Muscle of arm (tissue), 14 donors: ENCODE measurements at places on chromosomes 1 and 21. TPM values are rescaled to one million over a fixed set of nuclear protein-coding genes. Genes with fewer than 3 reads are reported as not detected.

LRRC38 gene
- polyA plus RNA-seq: 21.5 TPM

OLIG2 gene
- polyA plus RNA-seq: not detected

- DNase-seq: no peak
Observed at GRCh38 chr1:22224091-22224490, 81.2 kb upstream of the WNT4 start.

TRIM45 gene
- 26.0 TPM for polyA plus RNA-seq

GRCh38 chr1:106554294-106554693, 502.2 kb upstream of the PRMT6 start:
- DNase-seq: no peak

GRCh38 chr1:221715321-221716169, 26.3 kb downstream of the DUSP10 start:
- no peak for DNase-seq

DNA sequence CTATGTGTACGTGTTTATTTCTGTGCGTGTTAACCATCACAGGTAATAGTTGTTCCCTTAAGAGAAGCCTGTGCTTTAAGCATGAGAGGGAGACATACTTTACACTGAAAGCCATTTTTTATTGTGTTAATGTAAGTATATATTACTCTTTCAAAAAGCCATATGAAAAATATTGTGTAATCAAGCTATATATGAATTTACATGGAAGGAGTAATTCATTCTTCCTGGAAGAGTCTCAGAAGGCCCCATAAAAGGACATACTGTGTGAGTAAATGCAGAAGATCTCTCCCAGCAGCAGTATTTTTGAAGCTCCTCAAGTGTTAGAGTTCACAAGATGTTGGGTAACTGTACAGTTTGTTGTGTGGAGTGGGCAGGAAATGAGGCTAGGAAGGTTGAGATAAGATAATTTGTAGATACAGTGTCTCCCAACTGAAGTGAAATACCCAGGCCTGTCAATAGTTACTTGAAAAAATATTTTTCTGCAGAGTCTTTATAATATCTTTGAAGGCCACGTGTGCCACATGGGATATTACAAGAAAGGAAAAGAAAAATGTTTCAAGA, 138.3 kb downstream of the PTGER3 start:
- no peak for DNase-seq

TAS1R2 gene
- not detected for polyA plus RNA-seq

- DNase-seq: no peak
Observed at GRCh38 chr1:46176211-46176865, at the start of gene P3R3URF. TSS of gene P3R3URF (minus strand) at chr1:46176488. CDS start at chr1:46176471, 17 bp downstream.

DNA sequence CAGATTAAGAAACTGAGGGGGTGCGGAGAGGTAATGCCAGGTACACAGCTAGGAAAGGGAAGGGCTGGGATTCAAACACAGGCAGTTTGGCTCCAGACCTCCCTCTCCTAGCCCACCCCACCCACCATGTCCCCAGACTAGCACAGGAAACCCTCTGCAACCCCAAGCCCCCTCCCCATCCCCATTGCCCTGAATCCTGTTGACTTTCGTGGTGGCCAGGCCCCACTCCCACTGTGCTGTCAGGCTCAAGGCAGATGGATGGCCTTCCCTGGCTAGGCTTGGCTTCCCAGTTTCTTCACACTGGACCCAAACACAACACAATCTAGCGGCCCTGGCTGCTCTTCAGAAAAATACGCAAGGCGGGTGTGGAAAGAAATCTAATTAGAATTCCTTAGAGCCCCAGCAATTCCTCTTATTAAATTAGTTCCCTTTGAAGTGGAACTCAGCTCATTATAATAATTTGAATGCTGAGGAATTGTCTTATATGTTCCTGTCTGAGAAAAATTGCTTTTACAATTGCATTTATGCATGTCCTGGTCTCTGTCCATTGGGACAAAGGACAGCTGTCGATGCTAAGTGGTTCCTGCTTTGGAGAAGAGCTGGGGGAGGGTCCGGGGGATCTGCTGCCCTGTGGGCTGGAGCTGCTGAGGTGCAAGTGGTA, 97.4 kb downstream of the SYF2 start:
- DNase-seq: no peak

DNA sequence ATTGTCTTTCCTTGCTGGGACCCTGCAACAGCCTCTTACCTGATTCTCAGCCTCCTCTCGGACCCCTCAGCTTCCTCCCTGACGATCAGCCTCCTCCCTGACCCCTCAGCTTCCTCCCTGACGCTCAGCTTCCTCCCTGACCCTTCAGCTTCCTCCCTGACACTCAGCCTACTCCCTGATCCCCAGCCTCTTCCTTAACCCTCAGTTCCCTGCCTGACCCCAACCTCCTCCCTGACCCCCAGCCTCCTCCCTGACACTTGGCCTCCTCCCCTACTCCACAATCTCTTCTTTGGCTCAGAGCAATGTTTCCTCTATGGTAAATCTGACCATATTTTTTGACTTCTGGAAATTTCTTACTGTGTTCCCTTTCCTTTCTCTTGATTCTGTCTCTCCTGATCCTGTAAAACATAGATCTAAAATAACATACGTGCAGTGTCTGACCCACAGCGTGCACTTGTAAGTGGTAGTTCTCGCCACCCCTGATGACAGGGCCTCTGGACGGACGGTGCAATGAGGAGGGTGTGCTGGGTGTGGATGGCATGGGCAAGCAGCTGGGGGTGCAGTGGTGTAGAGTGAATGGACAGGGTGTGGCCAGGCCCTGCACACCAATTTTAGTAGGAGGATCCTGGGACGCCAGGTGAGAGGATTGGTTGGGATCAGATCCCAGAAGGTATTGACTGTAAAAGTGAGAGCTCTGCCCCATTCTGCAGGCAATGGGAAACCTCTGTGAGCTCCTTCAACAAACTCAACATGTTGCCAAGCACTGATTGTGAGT, 264.1 kb downstream of the FOXD2 start:
- no peak for DNase-seq

STUM gene
- polyA plus RNA-seq: 12.2 TPM

BRWD1 gene
- 38.6 TPM for polyA plus RNA-seq

DNA sequence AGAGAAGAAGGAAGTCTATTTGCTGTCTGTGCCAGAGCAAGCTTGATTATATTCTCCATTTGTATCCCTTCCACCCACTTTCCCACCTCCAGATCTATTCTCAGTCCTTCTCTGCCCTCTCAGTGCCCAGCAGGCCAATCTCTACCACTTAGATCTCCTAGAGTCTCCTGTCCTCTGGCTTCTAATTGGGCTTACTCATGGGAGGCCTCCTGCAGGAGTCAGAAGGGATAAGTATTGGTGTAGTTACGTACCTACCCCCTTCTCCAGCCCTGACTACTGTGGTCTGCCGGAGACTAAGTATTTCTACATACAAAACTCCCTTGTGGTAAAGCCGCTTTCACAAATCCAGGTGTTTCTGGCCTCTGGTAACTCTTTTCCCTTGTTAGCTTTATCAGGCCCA, 221.2 kb downstream of the PTGER3 start:
- no peak for DNase-seq
